ENCODE measurements at places on chromosomes 7 and 10.

GRCh38 chr7:55490099-55490498 is 82.2 kb downstream of the VOPP1 start:
- DNase-seq, result no peak

DNA sequence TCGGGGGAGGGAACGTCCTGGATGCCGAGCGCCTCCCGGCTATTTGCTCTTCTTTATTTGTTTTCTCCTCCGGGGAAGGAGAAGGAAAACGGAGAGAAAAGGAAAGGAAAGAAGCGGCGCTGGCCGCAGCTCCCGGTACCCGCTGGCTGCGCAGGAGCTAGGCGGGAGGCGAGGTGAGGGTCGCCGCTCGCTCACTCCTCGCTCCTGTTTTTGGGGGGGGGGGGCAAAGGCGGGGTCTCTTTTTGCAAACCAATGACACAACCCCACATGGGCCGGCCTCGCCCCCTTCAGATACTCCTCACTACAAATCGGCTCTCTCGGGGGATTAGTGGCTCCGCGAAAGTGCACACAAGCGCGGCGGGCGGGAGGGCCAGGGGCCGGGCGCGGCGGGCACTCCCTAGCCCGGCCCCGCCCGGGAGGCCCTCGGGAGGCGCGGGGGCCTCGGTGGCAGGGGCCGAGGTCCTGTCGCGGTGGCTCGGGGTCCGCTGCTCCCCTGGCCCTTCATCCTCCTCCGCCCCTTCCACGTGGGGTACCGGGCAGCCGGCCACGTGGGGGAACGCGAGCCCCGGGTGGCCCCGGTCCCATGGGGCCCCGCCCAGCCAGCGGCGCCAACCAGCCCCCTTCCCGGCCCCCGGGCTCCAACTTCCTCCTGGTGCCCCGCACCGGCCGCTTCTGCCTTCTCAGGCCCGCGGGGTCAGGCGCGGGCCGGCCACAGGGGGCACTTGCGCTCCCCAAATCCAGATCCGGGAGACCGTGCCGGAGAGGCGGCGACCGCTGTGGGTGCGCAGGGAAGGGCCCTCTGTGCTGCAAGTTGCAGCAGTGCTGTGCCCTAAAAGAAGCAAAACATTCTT is 718 bp upstream of the CTBP2 start:
- peak; percentile 60 for DNase-seq

DNA sequence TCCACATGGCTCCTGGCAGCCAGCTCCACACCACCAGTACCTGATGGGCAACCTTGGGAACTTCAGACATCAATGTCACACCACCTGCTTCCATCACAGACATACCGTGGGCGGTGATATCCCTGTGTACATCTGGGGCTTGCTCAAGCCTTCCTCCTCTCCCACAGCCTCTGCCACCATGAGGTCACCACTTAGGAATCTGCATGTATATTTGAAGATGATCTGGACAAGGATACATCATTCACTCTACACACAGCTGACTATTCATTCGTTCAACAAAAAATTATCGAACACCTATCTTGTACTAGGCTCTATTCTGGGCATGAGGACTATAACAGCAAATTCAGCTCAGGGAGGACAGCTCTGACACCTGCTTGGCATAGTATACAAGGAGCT is 6.8 kb downstream of the DLG5 start:
- no peak for DNase-seq

DNA sequence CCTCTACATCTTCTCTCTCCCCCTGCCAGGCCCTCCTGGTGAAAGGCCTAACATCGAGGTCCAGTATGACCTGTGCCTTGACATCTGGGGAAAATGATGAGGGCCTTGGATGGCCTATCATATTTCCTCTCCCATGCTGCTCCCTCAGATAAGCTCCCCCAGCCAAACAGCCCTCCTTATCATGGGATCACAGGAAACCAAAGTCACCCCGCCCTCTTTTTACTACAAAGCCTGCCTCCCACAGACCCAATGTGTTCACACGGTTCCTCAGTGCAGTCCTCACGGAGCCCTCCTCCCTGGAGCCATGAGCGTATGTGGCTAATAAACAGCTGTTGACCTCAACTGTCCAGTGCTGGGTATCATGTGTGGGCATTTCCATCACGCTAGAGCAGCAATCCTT is 32.0 kb downstream of the C10orf90 start:
- DNase-seq, result no peak

- no peak for DNase-seq
Measured at GRCh38 chr7:92851732-92852131, 15.4 kb upstream of the CDK6 start.

DNA sequence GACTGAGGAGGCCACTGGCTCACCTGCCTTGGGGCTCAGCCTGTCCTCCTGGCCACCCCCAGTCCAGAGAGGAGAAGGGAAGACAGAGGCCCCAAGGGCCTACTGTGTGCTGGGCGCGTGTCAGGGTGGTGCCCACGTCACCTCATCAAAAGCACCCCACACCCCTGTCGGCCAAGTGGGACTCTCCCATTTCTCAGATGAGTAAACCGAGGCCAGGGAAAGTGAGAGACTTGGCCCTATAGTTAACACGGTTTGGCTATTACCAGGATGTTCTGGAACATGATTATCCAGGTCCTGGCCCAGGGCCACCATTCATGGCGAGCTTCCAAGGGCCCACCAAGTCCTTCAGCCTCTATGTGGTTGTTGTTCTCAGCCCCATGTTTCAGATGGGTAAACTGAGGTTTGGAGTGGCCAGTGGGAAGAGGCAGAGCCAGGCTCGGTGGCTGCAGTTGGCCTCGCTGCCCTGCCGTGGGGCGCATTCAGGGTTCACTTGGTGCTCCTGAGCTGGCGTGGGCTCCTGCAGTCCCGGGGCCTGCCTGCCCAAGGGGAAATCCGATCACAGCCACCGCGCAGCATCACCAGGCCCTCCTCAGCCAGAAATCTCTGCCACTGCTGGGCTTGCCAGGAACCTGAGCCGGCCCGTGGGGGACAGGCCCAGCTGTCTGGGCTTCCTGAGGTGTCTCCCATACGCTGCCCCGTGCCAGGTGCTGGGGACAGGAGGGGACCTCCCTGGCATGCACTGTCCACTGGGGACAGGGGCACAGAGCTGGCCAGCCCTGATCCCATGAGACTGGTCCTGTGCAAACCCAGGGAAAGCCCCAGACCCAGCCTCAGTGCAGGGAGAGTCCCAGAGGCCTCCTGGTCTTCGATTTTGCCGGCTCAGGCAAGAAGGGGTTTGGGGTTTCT is 117.7 kb upstream of the TNRC18 start:
- DNase-seq, result no peak

- no peak for DNase-seq
Measured at GRCh38 chr7:101746314-101746713, 71.1 kb upstream of the CUX1 start.

- no peak for DNase-seq
Measured at GRCh38 chr10:44749151-44749550, 162.0 kb upstream of the TMEM72 start.

DNA sequence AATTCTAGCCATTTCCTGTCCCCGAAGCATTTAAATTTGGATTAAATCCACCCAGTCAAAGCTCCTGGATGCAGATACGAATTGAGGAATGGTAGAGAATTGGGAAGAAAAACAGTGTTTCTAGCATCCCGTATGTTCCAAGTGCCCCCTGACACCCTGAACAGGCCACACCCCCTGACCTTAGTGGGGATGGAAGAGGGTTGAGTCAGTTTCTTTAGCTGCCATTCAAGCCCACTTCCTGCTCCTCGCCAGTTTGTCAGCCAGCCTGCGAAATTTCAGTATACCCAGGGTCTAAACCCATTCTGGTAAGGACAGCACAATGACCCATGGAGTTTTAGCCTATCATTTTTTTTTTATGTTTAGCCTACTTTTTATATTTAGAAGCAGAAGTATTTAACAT is 101.1 kb downstream of the PKD1L1 start:
- DNase-seq, result no peak

- no peak for DNase-seq
Measured at GRCh38 chr7:13188236-13188805, 500.9 kb downstream of the ARL4A start.

DNA sequence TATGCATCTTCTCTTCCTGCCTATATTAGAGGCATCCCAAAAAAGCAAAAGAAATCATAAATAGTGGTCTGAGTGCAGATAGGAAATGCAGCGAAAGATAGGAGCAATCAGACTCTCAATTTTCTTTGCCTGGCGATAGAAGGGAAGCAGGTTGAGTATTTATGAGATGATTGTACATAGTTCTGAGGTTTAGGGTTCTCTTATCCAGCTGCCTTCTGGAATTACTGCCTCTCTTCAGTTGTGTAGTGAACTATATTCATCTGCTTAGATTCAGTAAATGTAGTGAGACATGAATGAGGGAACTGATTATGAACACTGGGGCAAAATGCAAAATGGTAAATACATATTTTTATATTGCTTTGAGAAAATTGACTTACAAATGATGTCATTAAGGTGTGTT is 93.0 kb upstream of the CYP26C1 start:
- no peak for DNase-seq

All from forelimb muscle (tissue), 1 donor.